ENCODE measurements at places on chromosomes 7 and 10. TPM values are rescaled to one million over a fixed set of nuclear protein-coding genes. Genes with fewer than 3 reads are reported as not detected.

Gene MAP3K8
- total RNA-seq: 2.3 TPM

Gene OR2A7
- under 0.01 TPM for total RNA-seq

Gene GDI2
- 522 TPM for total RNA-seq

Gene CHST15
- 72.9 TPM for total RNA-seq

Gene UTF1
- not detected for total RNA-seq

Gene VPS50
- total RNA-seq: 26.0 TPM

Gene ZNF438
- total RNA-seq: 2.9 TPM

Gene PRRT4
- total RNA-seq: not detected

Gene RPS24
- total RNA-seq: 1,484 TPM

Gene ENTPD1
- total RNA-seq: 6.2 TPM

Gene SPDYE2
- not detected for total RNA-seq

Gene LEP
- not detected for total RNA-seq

Gene COA1
- total RNA-seq: 33.6 TPM

Gene OR6B1
- total RNA-seq: not detected

Gene TAX1BP1
- total RNA-seq: 52.8 TPM

Gene SCART1
- total RNA-seq: 0.26 TPM

Gene XRCC2
- 3.7 TPM for total RNA-seq
